ENCODE measurements at places on chromosomes 2 and 18.

- DNase-seq, result no peak
Measured at GRCh38 chr2:229196448-229196847, 74.6 kb downstream of the PID1 start.

DNA sequence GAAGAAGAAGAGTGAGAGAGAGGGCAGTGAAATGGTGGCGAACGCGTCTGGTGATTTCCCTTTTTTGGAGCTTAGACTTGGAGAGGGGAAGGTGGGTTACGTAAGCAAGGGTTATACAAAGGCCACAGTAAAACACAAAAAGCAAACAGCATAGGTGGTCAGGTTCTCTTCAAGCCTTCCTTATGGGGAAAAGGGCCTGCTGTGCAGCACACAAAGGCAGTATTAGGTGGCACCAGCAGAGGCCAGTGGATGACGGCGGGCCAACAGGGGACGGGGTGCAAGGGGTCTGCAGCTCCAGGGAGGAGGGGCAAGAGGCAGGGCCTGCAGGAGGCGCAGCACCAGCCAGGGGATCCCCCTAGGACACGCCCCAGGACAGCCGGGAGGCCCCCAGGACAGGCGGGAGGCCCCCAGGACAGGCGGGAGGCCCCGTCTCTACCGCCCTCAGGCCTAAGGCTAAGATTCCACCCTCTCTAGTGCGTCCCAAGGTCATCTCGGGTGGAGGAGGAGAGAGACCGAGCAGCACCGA, 32.6 kb upstream of the NPC1 start:
- no peak for DNase-seq

DNA sequence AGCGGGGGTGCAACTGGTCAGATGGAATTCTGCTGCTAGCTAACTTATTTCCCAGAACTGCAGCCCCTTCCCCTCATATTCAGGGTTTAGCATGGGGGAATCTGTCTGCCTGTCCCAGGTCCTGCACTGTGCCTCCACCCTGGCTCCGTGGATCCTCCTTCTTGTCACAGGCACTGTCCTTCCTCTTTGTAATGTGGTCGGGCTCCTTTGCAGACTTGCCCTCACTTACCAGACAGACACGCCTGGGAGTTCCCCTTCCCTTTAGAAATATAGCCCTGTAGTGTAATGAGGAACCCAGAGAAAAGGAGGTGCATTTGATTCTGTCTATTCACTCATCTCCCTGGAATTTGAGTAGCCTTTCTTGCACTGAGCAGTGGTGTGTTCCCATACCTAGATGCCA, 108.7 kb downstream of the TRIM43 start:
- no peak for DNase-seq

DNA sequence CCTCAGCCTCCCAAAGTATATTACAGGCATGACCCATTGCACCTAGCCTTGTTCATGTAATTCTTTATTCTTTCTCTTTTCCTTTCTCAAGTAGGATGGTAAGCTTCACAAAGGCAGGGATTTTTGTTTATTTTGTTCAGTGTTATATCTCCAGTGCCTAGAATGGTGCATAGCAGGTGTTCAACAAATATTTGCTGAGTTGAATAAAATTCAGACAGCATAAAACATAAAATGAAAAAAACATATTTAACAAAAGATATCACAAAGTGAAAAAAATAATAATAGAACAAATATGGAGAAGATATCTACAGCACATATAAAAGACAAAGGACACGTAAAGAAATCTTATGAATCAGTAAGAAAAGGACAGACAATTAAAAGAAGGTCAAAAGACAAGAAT, 8.8 kb downstream of the PREPL start:
- DNase-seq, result no peak

- DNase-seq, result no peak
Measured at GRCh38 chr2:119679846-119680245, 845 bp downstream of the TMEM177 start.

All from fibroblast of skin of left quadriceps (primary cell).